RWPE2 (cell line): ENCODE measurements at places on chromosomes 2 and 18.
A peak's percentile ranks its signal among the peaks of the same experiment; 100 is the strongest.

DNA sequence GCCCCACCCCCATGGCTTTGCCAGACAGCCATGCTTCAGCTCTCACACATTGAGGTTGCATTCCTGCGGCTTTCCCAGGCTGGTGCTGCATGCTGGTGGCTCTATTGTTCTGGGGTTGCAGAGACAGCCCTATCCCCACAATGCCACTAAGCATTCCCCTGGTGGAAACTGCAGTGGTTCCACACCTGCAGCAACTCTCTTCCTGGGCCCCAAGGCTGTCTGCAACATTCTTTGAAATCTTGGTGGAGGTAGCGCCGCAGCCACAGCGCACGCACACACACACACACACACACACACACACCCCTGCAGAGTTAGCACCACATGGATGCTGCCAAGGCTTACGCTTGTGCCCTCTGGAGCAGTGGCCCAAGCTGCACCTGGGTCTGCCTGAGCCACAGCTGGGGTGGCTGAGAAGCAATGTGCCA lies 21.4 kb downstream of the SFXN5 start:
- no peaks in the 10 kb centered on the region for H3K4me1 ChIP-seq
- no peak overlapping the region for H3K27ac ChIP-seq
- no peaks in the 10 kb centered on the region for H3K27me3 ChIP-seq

DNA sequence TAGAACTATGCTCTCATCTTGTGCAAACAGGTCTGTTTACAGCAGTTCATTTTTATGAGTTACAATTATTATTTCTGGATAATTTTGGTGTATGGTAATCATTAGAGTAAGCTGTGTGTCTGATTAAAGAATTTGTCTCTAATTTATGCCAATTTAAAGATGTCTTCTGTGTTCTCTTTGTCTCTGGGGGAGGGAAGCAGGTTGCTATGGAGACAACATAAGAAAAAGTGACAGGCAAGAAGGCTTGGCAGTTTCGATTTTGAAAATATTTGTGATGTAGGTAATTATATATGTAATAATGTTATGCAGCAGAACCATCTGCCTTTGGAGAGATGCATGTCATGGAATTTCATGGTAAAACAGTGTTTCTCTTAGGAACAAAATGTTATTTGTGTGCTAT lies 78.2 kb downstream of the SH3RF3 start:
- DNase-seq, result no peak
- peaks cover 23% of the 10 kb centered on the region for H3K4me1 ChIP-seq
- H3K27me3 ChIP-seq, result no peaks in the 10 kb centered on the region

DNA sequence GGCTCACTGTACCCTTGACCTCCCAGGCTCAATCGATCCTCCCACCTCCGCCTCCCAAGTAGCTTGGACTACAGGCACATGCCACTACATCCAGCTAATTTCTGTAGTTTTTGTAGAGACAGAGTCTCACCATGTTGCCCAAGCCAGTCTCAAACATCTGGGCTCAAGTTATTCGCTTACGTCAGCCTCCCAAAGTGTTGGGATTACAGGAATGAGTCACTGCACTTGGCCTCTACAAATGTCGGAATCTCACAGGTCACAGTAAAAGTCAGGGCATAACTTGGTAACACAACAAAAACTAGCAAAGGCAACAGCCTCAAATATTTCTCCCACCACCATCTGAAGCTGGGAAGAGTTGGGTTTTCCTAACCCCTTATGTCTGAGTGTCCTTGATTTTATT lies 25.3 kb downstream of the SCG2 start:
- no peak overlapping the region for H3K27ac ChIP-seq

DNA sequence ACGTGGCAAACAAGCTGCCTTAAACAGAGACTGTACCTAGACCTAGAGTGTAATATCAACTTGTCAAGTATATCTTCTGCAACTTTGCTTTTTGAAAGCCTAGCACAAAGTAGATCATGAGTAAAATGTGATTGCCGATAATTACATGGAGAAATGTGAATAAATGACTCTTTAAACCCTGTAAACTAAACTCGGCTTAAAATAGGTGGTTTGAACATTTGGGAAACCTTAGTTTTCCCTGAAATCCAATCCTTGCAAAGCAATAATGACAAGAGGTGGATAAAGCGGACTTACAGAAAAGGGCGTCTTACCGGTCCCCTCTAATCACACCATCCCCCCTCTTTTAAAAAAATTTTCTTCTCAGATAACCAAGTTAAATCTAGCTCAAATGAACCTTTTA lies 549 bp upstream of the PSMD14 start:
- H3K4me1 ChIP-seq, result peaks cover 5% of the 10 kb centered on the region
- peak overlapping the region; percentile 61 for H3K4me3 ChIP-seq
- DNase-seq, result no peak

- no peaks in the 10 kb centered on the region for H3K4me1 ChIP-seq
- DNase-seq, result no peak
- no peak overlapping the region for H3K4me3 ChIP-seq
- H3K27me3 ChIP-seq, result no peaks in the 10 kb centered on the region
Observed at GRCh38 chr2:109683452-109683851, 69.3 kb downstream of the SOWAHC start.

- DNase-seq, result no peak
- H3K27ac ChIP-seq, result no peak overlapping the region
- no peak overlapping the region for H3K4me3 ChIP-seq
- no peaks in the 10 kb centered on the region for H3K27me3 ChIP-seq
Observed at GRCh38 chr2:21333684-21334083, 209.9 kb downstream of the TDRD15 start.

- no peaks in the 10 kb centered on the region for H3K27me3 ChIP-seq
- H3K4me1 ChIP-seq, result no peaks in the 10 kb centered on the region
- H3K36me3 ChIP-seq, result no peaks in the 10 kb centered on the region
- H3K4me3 ChIP-seq, result no peak overlapping the region
- H3K27ac ChIP-seq, result no peak overlapping the region
Observed at GRCh38 chr2:189548666-189549448, 31.7 kb downstream of the SLC40A1 start.

- peaks cover 5% of the 10 kb centered on the region for H3K4me1 ChIP-seq
- no peaks in the 10 kb centered on the region for H3K27me3 ChIP-seq
- no peaks in the 10 kb centered on the region for H3K36me3 ChIP-seq
- H3K27ac ChIP-seq, result no peak overlapping the region
Observed at GRCh38 chr2:120863661-120864320, 128.1 kb downstream of the GLI2 start.

- no peak overlapping the region for H3K27ac ChIP-seq
- H3K27me3 ChIP-seq, result no peaks in the 10 kb centered on the region
- no peaks in the 10 kb centered on the region for H3K36me3 ChIP-seq
Observed at GRCh38 chr2:12169721-12170120, 423.3 kb downstream of the LPIN1 start.

DNA sequence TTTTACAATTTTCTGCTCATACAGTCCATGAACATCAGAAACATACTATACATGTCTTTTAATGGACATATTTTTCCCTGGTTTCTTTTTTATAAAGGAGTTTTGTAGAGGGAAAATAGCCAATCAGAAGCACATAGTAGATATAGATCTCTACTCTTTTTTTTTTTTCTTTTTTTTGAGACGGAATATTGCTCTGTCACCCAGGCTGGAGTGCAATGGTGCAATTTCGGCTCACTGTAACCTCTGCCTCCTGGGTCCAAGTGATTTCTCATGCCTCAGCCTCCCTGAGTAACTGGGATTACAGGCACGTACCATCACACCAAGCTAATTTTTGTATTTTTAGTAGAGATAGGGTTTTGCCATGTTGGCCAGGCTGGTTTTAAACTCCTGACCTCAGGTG lies 83.2 kb upstream of the MGAT5 start:
- H3K4me1 ChIP-seq, result peaks cover 22% of the 10 kb centered on the region
- no peak for DNase-seq
- H3K27ac ChIP-seq, result no peak overlapping the region

DNA sequence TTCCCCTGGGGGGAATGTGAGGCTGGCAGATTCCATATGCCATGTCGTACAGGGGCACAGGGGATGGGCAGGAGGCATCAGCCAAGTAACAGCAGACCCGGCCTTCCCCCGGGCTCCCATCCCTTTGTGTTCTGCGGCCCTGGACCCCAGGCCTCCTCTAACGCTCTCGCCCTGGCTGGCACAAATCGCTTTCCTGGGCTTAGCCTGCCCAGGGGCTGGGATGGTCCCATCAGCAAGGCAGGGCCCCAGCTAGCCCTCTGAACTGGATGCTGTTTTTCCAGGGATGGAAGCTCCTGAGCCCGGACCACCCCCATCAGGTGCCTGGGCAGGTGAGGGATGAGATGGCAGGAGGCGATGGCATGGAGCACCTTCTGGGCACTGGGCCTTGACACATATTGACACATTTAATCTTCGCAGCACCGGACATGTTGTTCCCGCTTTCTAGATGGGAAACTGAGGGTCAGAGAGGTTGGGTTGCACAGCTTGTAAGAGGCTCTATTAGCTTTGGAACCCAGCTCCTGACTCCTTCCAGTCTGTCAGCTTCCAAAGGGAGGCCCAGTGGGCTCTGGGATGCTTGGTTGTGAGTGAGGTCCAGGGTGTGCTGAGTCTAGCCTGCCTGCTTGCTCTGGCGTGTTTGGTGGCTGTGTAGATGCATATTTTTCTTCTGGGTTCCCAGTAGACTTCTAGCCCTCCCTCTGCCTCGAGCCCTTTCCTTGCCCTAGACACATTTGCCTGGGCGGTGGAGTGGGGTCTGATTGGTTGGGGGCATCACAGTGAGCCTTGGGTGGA lies 40.3 kb downstream of the GLI2 start:
- H3K4me3 ChIP-seq, result no peak overlapping the region
- no peak for DNase-seq
- no peaks in the 10 kb centered on the region for H3K36me3 ChIP-seq
- no peaks in the 10 kb centered on the region for H3K4me1 ChIP-seq

DNA sequence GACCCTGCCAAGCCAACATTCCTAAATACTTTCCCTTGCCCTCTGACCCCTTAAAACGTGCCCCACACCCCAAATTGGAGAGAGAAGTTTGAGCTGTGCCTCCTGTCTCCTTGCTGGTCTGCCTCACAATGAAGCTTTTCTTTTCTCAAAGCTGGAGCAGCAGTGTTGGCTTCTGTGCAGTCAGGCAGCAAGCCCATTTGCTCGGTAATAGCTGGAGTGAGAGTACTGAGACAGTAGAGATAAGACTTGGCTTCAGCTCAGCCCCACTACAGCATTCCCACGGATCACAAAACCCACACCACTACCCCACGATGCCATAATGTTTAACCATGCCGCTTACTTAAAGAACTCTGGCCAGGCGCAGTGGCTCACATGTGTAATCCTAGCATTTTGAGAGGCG lies 73.0 kb downstream of the NCAPH start:
- peaks cover 3% of the 10 kb centered on the region for H3K4me1 ChIP-seq
- H3K4me3 ChIP-seq, result no peak overlapping the region
- no peaks in the 10 kb centered on the region for H3K36me3 ChIP-seq
- H3K27me3 ChIP-seq, result no peaks in the 10 kb centered on the region
- no peak for DNase-seq

DNA sequence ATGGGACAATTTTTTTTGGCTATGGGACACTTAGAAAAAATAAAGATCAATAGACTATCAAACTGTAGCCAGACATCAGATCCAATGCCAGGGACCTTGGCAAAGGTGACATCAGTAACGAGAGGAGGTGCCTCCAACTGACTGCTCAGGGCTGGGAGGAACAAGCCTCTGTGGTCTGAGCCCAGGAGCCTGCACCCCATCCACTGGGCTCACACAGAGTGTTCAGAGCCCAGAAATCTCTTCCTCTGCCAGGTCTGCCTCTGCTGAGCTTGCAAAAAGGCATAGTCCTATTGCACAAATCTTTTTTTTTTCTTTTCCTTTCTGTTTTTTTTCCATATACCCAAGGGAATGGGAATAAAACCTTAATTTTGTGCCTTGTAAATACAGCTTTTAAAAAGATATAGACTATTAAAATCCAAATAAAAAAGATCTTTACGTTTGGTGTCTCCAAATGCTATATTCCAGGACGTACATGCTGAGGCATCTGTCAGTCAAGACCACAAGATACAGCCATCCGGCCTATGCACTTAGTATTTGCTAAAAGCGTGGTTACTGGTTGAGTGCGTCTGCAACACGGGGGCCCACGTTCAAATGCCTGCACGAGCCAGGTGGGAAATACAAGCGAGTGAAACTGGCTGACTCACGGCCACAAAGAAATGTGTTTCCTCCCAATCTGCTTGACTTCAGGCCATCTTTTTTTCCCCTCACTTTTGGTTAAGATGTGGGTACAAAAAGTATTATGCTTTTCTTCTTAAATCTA lies 7.8 kb upstream of the ARHGAP25 start:
- no peak for DNase-seq
- H3K36me3 ChIP-seq, result no peaks in the 10 kb centered on the region
- H3K4me3 ChIP-seq, result no peak overlapping the region
- H3K27me3 ChIP-seq, result no peaks in the 10 kb centered on the region
- peaks cover 10% of the 10 kb centered on the region for H3K4me1 ChIP-seq

- peak overlapping the region; percentile 50 for H3K27ac ChIP-seq
- no peaks in the 10 kb centered on the region for H3K27me3 ChIP-seq
- peak; percentile 52 for DNase-seq
- no peak overlapping the region for H3K4me3 ChIP-seq
- peaks cover 16% of the 10 kb centered on the region for H3K36me3 ChIP-seq
Observed at GRCh38 chr2:241223211-241224017, 34.9 kb downstream of the ANO7 start.

DNA sequence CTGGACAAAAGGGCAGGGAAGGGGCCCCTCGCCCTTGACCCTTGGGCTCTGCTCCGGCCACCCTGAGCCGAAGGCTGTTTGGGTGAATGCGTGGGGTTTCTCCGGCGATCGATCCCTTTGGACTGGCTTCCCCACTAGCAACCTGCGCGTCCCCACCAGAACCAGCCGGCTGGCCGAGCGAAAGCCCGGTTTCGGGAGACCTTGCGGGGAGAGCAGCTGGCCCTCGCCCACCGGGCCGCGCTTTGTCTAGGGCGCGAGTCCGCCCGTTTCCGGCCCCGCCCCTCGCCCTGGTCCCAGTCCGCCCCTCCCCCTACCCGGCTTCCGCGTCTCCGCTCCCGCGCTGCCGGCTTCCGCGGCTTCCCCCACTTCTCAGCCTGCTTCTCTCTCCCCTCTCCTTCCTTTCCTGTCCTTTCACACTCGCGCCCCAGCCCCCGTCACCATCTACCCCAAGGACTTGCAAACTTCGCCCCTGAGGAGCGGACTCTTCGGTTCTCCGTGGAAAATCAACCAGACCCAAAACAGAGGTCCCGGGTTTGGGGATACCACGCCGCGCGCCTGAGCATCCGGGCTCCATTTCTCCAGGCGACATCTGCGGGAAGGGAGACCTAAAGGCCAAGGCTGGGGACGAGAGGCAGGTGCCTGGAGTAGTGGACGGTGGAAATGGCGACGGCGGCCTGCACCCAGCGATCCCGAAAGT lies 48.0 kb upstream of the ATP6V1B1 start:
- H3K27ac ChIP-seq, result no peak overlapping the region
- no peaks in the 10 kb centered on the region for H3K4me1 ChIP-seq
- DNase-seq, result no peak
- peak overlapping the region; percentile 25 for H3K4me3 ChIP-seq
- no peaks in the 10 kb centered on the region for H3K36me3 ChIP-seq
- peaks cover 92% of the 10 kb centered on the region for H3K27me3 ChIP-seq

DNA sequence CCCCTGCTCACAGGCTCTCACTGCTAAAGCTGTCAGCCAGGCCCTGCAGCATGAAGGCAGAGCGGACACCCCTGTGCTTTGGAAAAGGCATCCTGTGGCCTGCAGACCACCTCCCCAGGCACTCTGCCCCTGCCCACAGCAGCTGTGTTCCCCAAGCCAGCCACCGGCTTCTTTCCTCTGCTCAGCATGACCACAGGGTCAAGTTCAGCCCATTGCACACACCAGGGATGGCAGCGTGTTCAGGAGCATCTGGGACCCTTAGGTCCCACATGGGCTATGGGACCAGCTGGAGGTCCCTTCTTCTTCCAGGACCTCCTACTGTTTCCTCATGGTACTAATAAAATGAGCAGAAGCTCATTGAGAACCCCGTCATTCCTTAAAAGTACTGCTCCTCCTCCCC lies 118.4 kb upstream of the ACAA2 start:
- no peaks in the 10 kb centered on the region for H3K27me3 ChIP-seq
- H3K27ac ChIP-seq, result no peak overlapping the region
- H3K36me3 ChIP-seq, result no peaks in the 10 kb centered on the region
- DNase-seq, result no peak
- no peak overlapping the region for H3K4me3 ChIP-seq
